ENCODE measurements at places on chromosomes 5 and 9.
A peak's percentile ranks its signal among the peaks of the same experiment; 100 is the strongest.

- DNase-seq: peak; percentile 78
These were observed 6.2 kb upstream of the DNAJC18 start for GRCh38 chr5:139445325-139446170.

- no peak for DNase-seq
These were observed 215.8 kb downstream of the EDIL3 start for GRCh38 chr5:84168841-84169240.

- no peak for DNase-seq
These were observed 26.4 kb downstream of the ANXA1 start for GRCh38 chr9:73178044-73178443.

DNA sequence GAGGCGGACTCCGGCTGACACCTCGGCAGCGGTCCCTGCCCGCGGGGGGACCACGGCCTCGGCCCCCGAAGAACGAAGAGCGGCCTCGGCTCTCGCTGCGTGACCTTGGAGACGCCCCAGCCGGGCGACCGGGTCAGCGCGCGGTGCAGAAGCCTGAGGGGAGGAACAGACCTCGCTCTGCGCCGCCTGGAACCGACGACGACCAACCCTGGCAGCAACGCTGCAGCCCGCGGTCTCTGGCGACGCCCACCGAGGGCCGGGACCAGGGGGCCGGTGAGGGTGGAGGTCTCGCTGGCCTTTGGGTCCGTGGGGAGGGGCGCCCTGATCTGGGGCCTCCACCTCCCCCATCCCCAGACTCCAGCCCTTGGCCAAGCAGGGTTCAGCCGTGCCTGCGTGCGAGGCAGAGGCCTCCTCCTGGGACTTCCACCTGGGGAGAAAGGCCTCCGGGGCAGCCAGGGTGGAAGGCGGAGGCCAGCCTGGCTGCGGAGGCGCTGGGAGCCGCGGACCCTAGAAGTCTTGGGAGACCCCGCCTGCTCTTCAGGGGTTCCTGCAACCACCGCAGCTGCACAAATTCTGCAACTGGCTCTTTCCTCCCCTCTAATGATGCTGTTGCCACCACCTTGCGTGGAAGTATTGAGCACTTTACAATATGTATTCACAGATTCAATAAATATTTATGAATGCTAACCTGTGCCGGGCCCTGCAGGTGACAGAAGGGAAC is 44.3 kb upstream of the SLC12A7 start:
- no peak for DNase-seq

DNA sequence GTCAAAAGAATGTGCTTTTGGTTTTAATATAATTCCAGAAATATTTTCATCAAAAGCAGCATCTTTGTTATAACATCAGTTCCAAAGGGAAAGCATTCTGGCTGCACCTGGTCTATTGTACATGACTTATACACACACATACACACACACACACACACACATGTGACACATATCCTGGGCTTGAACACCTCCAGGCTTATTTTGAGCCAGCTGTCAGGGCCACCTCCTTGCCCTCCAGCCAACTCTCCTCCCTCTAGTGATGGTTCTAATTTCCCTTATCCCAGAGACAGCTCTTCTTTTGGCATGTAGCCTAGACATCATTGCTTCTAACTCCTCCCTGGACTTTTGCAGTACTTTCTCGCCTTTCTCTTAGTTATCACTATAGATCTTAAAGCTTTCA is 115.0 kb downstream of the PIK3R1 start:
- DNase-seq: peak; percentile 37

DNA sequence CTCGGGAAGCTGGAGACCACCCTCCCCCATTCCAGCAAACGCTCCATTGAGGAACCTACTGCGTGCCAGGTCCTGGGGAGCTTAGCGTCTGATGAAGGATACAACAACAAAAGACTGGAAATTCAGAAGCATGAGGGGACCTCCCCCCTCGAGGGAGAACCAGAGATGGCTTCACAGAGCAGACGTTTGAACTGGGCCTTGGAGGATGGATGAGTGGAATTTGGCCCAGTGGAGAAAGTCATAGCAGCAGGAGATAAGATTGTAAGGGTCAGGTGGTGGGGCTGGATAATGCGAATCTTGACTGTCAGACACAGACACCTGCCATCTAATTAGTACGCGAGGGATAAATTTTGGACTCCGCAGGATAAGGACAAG is 1.2 kb upstream of the SLC25A51 start:
- DNase-seq: no peak

- DNase-seq: no peak
These were observed 140.7 kb downstream of the C9orf50 start for GRCh38 chr9:129480227-129480626.

DNA sequence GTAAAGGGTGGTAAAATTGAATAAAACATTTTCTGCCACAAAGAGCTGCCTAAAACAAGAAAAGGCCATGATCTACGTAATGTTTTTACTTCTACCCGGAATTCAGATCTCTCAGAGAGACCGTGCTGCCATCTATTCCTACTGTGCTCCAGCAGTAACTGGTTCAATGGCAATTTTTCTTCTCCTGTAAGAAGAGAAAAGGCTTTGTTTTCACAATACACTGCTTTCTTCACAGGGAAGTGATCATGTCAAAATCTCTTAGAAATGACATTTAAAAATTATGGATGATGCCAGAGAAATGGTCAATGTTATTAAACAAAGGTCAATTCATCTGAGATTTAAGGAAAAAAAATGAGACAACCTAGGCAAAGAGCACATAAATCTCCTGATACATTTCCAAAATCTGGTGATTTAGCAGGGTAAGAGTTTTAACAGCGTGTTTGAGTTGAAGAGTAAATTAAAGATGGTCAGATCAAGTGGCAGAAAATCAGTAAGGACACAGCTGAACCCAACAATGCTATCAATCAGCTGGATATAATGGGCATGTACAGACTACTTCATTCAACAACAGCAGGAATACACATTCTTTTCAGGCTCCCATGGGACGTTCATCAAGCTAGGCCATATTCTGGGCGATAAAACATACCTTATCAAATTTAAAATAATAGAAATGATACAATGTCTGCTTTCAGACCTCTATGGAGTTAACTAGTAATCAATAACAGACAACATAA is 523.1 kb downstream of the CHSY3 start:
- no peak for DNase-seq

- no peak for DNase-seq
These were observed 60.4 kb downstream of the ERBIN start for GRCh38 chr5:65986796-65987195.

- no peak for DNase-seq
These were observed 3.4 kb upstream of the GALNT12 start for GRCh38 chr9:98804083-98804482.

DNA sequence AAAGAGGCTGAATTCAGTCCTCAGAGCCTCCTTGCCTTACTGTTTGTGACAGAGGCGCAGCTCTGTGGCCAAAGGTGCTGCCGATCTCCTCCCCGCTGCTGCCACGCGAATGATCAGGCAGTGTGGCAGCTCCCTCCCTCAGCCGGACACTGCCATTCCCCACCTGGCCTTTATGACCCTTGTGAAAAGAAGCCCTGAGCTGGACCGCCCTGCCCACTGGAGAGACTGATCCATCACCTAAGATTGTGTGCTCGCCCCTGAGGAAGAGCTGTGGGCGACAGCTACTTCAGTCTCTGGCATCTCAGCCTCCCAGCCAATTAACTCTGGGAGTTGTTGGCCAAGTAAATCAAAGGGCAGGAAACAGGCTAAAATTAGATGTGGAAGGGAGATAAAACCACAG is 90.9 kb downstream of the CARTPT start:
- DNase-seq: no peak

DNA sequence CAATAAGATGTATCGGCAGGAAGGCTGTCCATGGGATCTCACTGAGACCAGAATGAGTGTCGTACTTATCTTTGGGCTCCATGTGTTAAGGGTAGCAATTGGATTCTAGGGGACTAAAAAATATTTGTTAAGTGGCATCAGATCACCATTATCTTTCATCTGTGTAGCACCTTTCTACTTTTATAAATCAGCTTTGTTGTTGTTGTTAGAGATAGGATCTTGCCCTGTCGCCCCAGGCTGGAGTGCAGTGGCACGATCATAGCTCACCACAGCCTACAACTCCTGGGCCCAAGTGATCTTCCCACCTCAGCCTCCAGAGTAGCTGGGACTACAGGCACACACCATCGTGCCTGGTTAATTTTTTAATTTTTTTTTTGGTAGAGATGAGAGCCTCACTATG is 220.5 kb downstream of the SMARCA2 start:
- DNase-seq: no peak

- DNase-seq: no peak
These were observed 31.5 kb upstream of the MVB12B start for GRCh38 chr9:126295082-126295477.

DNA sequence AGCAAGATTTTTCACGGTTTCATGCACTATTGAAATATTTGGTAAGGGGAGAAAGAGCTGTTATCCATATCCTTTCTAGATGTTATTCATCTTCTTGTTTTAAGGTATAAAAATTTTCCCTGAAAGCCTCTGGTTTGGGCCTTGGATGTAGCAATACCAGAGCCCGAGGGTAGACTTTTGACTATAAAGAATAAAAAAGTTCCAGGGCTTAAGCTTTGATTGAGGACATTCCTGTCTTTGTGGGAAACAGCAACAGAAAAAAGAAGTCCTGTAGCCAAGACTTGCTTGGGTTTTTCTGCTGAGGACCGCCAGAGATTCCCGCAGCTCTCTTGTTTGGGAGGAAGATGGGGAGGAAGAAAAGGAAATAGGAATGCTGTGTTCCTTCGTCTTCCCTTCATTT is 440.0 kb upstream of the WWC1 start:
- no peak for DNase-seq

GRCh38 chr5:54728588-54728915 is 211.0 kb downstream of the SNX18 start:
- DNase-seq: no peak

- no peak for DNase-seq
These were observed 28.4 kb upstream of the TIFAB start for GRCh38 chr5:135480511-135480910.

- DNase-seq: peak; percentile 61
These were observed 4.7 kb upstream of the TUBB4B start for GRCh38 chr9:137236238-137236935.

DNA sequence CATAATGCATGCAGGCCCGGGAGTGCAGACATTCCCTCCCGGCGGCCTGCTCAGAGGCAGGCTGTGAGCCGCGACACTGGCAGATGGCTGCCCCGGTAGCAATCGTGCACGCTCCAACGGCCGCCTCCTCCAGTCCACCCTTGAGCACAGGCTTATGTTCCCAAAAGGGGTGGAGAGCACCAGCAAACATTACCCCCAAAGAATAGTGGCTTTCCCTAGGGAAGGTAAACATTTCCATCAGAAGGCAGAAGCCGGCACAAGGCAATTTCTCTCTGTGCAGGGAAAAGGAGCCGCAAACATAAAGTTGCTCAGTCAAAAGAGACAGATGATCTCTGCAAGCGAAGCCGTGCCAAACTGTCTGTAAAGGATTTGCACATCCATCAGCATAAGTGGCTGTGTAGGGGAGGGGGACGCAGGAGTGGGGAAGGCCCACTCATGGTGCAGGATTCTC is 92.5 kb downstream of the SIL1 start:
- no peak for DNase-seq

DNA sequence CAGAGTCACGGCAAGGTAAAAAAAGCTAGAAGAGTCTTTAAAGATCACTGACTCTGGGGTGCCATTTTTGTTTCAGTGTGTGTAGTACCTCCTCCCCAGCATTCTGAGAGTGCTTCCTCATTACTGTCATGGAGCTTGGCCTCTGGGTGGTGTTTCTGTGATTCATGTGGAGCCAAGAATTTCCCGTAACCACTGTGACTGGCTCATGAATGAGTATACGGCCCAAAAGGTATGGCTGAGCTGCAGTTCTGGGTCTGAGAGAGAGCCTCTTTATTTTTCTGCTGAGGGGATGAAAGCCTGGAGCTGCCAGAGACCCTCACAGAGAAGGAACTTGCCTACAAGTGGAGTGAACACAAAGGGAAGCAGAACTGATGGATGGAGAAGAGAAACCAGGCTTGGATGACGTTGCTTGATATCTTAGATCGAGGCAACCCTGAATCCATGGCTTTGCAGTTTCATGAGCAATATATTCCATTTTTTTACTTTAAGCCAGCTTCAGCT is 85.6 kb downstream of the PTTG1 start:
- DNase-seq: peak; percentile 83

- no peak for DNase-seq
These were observed 115.6 kb downstream of the TRPM6 start for GRCh38 chr9:74772121-74772520.

- peak; percentile 6 for DNase-seq
These were observed 933.6 kb downstream of the CDH12 start for GRCh38 chr5:21919414-21920022.

DNA sequence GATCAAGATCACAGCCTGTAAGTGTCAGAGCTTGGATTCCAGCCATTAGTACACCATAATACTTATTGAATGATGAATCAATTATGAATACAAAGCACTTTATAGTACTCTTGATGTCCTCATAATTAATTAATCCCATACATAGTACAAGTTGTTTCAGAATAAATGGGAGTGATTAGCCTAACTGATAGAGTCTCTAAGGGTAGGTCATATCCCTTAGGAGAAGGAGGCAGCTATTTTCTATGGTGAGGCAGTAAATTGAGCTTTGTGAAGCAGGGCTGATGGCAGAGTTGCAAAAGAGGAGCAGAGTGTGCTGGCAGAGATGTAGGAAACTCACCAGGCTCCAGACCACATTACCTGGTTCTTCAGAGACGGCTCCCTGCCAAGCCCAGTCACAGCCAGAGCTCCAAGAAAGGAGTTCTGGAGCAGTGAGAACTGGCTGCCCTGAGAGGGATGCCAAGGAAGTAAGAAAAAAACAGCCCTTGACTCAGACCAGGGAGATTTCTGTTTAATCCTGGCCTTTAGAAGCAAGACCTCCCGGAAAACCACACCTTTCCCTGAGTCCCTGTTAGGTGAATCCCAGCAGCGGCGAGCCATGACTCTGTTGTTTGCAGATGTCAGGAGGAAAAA is 112.9 kb downstream of the SH3TC2 start:
- no peak for DNase-seq

GRCh38 chr5:154850255-154851062 is at the start of gene FAXDC2:
FAXDC2 (minus strand) TSS chr5:154850603; CDS start chr5:154838178, 12,425 bp downstream.
- DNase-seq: peak; percentile 77

GRCh38 chr9:81490605-81491331 is 198.6 kb downstream of the TLE1 start:
- DNase-seq: peak; percentile 24

DNA sequence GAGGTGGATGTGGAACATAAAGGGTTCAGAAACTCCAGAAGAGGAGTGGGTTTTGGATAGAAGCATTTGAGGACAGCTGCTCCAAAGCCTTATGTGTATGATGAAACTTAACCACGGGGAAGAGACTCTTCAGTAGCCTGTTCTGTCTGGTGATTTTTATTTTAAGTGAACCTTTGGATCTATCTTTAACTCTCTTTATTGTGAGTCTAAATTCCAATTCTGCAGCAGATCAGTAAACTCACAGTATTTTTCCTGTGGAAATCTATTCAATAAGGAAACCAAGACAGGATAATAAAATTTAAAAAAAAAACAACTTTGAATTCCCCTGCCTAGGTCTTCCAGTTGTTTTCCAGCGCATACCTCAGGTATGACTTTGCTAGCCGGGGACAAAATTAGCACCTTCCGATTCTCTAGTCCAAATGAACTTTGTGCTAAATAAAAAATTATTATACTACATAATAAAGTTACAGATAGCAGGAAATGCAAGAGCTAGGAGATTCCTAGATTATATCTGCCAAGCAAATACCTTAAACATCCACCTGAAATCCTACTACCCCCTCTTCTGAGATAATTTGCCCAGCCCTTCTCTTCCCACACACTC is 101.9 kb downstream of the NLN start:
- no peak for DNase-seq

GRCh38 chr9:70135176-70135575 is 91.5 kb downstream of the MAMDC2 start:
- no peak for DNase-seq

Data from HFFc6 (cell line).